ENCODE measurements at places on chromosomes 1 and 21. TPM values are rescaled to one million over a fixed set of nuclear protein-coding genes. Genes with fewer than 3 reads are reported as not detected.

DSCAM gene
- total RNA-seq: not detected

LORICRIN gene
- not detected for total RNA-seq

TRIM67 gene
- total RNA-seq: not detected

FMO2 gene
- total RNA-seq: not detected

TDRKH gene
- 1.9 TPM for total RNA-seq

ADAMTS5 gene
- not detected for total RNA-seq

NUDT4B gene
- 14.6 TPM for total RNA-seq

HSPB7 gene
- not detected for total RNA-seq

PSMB2 gene
- 56.9 TPM for total RNA-seq

BRINP3 gene
- total RNA-seq: not detected

S100A11 gene
- 528 TPM for total RNA-seq

TMEM50B gene
- total RNA-seq: 14.5 TPM

AIM2 gene
- 3.2 TPM for total RNA-seq

CHI3L2 gene
- total RNA-seq: 1.0 TPM

G0S2 gene
- not detected for total RNA-seq

IGSF9 gene
- 1.2 TPM for total RNA-seq

AGMAT gene
- not detected for total RNA-seq

IL12RB2 gene
- not detected for total RNA-seq

PEA15 gene
- 187 TPM for total RNA-seq

PYHIN1 gene
- total RNA-seq: 0.26 TPM

LIPI gene
- total RNA-seq: not detected

TBX15 gene
- total RNA-seq: 0.20 TPM

KLF17 gene
- total RNA-seq: 0.74 TPM

SLC6A17 gene
- not detected for total RNA-seq

PLA2G2D gene
- not detected for total RNA-seq

CLCA1 gene
- not detected for total RNA-seq

HLX gene
- total RNA-seq: 2.9 TPM

HHIPL2 gene
- 1.3 TPM for total RNA-seq

KCNJ6 gene
- total RNA-seq: not detected

ASAP3 gene
- total RNA-seq: 1.7 TPM

S100A8 gene
- total RNA-seq: not detected

PRXL2B gene
- 17.7 TPM for total RNA-seq

OSCP1 gene
- 1.4 TPM for total RNA-seq

MEAF6 gene
- 65.4 TPM for total RNA-seq

CCDC185 gene
- total RNA-seq: not detected

BRINP2 gene
- total RNA-seq: 0.03 TPM

OR2L3 gene
- not detected for total RNA-seq

UBE2U gene
- total RNA-seq: not detected
